Stimulated activated CD8-positive, alpha-beta memory T cell treated with anti-CD3 and anti-CD28 coated beads, Interleukin-7, amount 100 ng/mL, for 1 hour (primary cell): ENCODE measurements at places on chromosomes 4 and X.

GRCh38 chrX:7139202-7140081, 8.1 kb upstream of the STS start:
- DNase-seq = no peak

DNA sequence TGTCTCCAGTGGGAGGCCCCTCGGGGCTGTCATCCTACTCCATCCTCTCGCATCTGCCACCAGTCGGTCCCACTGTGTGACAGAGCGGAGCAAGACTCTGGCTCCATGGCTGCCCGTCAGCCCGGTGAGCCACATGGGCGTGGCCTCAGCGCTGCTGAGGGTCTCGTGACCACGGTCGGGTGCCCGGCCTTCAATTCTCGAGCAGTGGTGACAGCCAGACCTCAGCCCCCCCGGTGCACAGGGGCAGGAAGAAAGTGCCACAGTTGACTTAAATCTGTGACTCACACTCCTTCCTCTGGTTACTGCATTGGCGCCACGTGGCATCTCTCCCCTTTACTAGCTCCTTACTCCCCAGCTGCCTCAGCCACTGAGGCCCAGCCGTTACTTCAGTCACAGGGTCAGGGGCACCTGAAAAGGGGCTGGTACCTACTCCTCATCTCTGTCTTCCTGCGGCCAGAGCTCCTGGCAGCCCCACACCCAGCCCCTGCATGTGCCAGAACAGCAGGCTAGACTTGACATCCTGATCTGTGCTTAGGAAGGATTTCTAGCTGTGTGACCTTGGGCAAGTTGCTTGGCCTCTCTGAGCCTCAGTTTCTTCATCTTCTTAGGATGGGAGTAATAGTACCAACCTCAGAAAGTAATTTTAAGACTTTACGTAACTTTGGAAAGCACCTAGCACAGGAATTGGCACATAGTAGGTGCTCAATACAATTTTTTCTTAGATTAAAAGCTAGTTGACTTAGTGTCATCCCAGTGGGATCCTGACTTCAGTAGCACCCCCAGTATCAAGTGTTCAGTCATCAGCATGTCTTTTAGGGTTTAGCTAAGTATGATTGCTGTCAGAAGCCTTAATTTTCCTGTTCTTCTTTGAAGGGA, 66.1 kb downstream of the TNIP2 start:
- DNase-seq = no peak

GRCh38 chr4:89531932-89532640, 224.5 kb upstream of the GPRIN3 start:
- DNase-seq = no peak

- DNase-seq = no peak
Measured at GRCh38 chr4:127214931-127215330, 417.8 kb upstream of the INTU start.

- DNase-seq = no peak
Measured at GRCh38 chr4:150997141-150997540, 17.9 kb downstream of the LRBA start.

DNA sequence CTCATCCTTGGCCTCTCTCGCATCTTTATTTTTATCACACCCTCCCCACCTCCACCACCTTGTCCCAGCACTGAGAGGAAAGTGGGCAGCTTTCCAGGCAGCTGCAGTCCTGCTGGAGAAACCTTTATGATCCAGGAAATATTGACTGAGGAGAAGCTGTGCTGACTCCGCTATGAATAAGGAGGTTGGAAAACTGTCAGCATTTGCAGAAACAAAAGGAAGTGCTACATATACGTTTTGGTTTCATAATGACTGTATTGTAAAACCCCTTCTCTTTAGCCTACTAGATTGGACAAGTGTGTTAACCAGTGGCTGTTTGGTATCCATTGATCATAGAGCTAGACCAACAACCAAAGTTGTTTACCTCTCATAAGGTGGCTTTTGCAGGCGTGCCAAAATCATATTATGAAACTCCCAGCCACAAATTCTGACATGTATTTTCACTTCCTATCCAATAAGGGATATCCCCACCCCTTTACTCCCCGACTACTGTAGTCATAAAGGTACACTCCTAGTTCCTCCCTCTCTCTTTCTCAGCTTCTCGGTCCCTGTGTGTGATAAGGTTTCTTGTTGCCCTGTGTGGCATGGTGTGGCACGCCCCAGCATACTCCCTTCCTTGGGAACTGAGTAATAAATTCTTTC, 88.4 kb downstream of the GPR143 start:
- no peak for DNase-seq

DNA sequence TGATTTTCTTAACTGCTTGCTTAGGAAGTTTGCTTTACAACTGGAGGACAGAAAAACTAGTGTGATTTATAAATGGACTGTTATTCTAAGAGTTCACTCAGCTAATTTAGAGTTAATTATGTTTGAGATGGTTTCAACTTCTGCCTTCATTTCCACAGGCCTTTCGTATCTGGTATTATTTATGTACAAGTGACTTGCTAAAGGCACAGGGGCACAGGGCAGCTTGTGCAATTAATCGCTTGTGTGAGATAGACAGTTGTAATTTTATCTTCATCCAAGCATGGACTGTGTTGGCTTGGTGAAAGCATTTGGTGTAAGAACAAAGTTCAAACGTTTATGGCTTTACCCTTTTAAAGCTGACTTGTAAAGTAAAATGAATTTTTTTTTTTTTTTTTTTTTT, 38.3 kb downstream of the GPAT3 start:
- no peak for DNase-seq

GRCh38 chr4:145912376-145912775, 26.2 kb downstream of the ZNF827 start:
- no peak for DNase-seq

GRCh38 chr4:180539284-180539683, 1703.9 kb upstream of the TENM3 start:
- no peak for DNase-seq

DNA sequence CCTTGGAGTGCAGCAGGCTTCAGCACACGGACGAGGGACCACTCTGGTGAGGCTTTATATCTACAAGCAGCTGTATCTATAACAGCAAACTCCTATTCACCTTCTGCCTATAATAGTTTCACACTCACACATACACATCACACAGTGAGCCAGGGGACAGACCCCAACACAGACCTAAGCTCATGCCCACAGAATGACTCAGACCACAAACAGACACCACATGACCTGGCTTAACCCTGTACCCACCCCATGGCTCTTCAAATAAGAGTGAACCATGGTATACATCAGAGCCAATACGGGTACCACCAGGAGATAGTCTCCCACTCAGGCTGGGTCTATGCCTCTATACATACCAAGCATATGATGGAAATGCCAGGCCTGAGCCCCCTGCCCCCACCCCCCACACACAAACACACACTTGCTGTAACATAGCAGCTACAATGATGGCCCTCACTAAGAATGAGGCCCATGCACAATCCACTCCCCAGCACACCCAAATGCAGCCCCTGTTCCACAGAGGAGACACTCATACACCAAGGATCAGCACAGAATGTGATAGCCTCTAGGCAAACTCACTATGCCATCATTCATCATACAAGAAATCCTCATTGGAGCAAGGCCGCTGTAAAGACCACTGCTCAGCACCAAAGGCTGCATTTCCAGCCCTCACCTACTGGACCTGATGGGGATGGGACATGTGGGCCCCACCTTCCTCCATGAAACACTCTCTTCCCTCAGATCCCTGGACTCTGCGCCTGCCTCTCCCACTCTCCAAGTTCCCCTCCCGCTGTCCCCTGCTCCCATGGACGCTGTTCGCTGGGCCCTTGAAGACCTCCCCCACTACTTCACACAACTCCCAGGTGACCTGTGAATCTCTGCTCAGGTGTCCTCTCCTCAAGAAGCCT, 62.1 kb upstream of the XIAP start:
- DNase-seq = no peak
